ENCODE measurements at places on chromosomes 7 and 10.

- no peak for DNase-seq
Measured at GRCh38 chr7:38934536-38934935, 25.5 kb upstream of the VPS41 start.

- peak; percentile 11 for DNase-seq
Measured at GRCh38 chr7:32217341-32218153, 147.3 kb upstream of the PDE1C start.

DNA sequence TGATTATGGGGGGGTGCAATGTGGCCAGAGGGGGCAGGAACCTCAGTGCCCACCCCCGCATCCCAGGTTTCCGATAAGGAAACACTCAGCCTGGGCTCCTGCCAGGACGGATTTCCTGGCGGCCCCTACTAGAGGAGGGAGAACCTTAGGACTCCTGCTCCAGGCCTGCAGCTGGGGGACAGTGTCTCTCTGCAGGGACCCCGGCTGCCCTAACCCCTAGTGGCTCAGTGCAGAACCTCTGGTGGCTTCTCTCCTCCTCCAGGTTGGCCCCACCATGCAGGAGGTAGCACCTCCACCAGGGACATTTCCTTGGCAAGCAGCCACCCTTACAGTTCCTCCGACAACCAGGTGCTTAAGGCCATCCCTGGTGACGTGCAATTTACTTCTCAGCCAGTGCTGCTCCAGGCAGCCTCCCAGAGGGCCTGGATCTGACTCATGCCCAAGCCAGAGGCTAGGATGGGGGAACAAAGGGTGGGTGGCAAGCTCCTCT lies 31.9 kb downstream of the SH2B2 start:
- no peak for DNase-seq

- no peak for DNase-seq
Measured at GRCh38 chr10:44513591-44513990, 128.7 kb upstream of the CXCL12 start.

DNA sequence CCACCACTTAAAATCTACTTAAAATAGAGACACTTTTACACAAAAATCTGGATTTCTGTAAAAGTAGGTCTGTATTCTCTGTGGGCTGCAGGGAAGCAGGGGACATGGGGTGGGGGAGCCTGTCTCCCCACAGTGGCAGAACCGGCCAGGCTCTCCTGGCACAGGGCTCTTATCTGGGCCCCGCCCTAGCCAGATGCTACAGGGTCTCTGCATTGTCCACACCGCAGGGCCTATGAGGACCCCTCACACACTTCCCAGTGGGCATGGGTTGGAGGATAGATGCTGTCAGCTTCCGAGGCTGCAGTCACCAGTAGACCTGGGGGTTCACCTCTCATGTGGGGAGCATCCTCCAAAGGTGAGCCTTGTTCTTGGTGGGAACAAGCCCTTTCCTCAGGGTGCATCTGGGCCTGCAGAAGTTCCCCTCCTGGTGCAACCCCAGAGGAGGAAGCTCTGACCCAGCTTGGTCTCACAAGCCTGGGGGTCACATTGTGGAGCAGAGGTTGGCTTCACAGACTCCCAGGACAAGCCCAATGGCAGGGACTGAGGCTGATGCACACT lies 15.4 kb upstream of the MYL7 start:
- no peak for DNase-seq

DNA sequence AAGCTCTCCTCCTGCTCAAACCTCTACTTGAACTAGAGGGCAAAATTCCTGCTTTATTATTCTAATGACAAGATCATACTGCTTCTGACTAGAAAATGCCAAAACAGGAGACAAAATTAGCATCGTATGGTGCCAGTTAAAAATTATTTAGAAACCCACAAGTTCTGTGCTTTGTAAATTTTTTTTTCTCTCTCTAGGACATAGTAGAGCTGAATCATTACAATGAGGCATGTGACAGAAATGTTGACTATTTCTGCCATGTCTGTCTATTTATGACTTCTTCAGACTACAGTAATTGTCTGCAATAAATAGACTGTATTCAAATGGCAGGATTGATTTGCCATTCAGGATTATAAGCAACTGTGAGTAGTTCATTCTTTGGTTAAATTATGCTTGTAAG lies 335.8 kb downstream of the PRPF18 start:
- DNase-seq, result no peak

- DNase-seq, result no peak
Measured at GRCh38 chr10:16941870-16942269, 124.6 kb upstream of the RSU1 start.

- DNase-seq, result no peak
Measured at GRCh38 chr10:88076027-88076880, 212.8 kb downstream of the PTEN start.

DNA sequence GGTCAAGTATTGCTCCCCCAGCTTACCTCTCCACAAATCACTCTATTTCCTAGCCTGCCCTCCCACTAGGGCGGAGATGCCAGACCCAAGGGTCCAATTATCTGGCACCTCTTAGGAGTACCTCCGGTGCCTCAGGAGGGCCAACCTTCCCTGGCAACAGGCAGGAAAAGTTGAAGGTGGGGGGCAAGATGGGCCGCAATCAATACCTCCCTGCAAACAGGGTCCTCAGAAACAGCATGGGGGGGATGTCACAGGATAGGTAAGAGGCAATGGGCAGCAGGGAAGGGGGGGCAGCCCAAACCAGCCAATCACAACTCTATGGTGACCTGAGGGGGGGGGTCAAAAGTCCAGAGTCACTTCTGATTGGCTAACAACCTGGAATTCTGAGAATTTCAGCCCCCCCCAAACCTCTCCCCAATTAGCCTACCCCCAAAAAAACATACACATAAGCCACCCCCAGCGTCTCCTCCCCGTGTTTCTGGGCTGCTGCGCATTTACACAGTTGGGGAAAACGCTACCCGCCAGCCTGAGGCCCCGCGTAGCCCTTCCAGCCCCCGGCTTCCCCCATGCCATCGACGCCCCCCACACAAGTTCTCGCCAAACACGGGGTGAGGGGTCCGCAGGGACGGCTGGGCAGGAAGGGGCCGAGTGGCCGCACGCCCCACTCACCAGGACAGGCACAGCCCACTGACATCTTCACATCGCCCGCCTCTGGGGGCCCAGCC lies 589 bp downstream of the LDB1 start:
- peak; percentile 49 for DNase-seq

DNA sequence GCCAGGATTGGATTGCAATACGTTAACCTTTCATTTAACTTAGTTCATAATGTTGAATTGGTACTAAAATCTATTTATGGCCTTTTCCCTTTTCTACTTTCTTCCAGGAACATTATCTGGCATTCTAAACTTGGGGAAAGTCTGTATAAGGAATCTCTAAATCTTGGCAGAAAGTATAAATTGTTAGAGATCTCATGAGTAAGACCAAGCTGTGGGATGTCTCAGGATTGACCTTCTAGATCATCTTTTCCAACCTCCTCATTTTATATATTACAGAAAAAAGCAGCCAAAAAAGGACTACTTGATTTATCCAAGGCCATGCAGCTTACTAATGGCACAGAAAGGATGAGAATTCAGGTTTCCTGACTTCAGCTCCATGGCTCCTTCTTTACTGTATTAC lies 598.3 kb downstream of the INHBA start:
- no peak for DNase-seq

DNA sequence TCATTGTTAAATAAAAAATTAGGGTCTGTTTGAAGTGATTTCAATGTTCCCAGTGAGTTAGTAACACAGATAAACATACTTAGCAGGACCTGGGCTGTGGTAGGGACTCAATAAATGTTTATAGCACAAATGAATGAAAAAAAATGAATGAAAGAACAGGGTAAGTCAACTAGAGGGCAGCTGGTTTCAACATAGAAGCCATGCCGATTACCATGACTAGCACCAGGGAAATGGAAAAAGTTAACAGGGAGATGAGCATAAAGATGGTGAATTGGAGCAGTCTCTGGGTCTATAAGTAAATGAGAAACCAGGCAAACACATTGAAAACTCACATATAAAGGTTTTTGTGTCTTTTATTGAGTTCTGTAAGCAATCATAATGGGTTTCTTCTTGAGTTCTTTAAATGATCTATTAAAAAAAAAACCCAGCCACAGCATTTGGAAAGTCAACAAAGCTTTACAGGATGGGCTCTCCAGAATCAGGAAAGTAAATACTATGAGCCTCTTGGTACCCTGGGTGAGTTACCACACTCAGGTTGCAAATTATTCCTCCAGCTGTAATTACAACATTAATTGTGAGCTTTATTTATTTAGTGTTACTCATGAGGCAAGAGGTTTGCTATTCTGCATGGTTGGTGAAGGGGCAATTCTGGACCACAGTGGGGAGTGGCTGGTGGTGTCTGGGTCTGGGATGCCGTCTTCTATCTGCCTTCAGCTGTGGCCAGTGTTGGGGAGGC lies 46.1 kb upstream of the MTPN start:
- no peak for DNase-seq

GRCh38 chr7:151626422-151627115 lies 106.9 kb upstream of the RHEB start:
- DNase-seq, result peak; percentile 16

DNA sequence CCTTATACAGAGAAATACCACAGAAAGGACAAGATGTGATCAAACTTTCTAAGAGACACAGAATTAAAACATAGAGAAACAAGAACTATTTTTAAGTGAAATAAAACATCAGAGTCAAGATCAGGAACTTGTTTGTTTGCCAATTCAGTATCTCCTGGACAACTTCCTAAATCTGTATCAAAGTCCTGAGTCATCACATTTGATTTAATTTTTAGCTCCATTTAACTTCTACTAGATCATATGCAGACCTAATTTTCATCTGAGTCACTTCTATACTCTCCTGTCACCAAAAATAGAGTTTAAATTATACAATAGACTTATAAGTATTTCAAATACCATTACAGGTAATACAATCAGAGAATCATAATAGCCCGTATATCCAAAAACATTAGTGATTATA lies 268.1 kb downstream of the PRKG1 start:
- DNase-seq, result no peak

GRCh38 chr7:92359801-92360200 lies 87.5 kb upstream of the GATAD1 start:
- DNase-seq, result no peak

- peak; percentile 89 for DNase-seq
Measured at GRCh38 chr7:100603726-100604027, 1.5 kb downstream of the PCOLCE start.

DNA sequence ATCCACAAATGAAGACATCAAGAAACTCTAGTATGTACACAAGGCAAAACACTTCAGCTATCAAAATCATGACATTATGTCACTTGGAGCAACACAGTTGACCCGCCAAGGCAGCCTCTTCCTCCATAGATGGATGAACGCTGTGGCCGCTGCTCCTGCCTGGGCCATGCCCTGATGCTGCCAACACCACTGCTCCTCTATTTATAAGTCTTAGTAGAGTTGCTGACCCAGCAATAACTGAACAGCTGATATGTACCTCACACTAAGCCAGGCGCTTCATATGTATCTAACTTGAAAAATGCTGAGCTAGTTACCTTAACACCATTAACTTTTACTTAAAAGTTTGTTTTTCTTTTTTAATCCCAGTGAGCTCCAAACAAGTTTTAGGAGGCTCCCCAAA lies 131.9 kb downstream of the LYZL1 start:
- no peak for DNase-seq

DNA sequence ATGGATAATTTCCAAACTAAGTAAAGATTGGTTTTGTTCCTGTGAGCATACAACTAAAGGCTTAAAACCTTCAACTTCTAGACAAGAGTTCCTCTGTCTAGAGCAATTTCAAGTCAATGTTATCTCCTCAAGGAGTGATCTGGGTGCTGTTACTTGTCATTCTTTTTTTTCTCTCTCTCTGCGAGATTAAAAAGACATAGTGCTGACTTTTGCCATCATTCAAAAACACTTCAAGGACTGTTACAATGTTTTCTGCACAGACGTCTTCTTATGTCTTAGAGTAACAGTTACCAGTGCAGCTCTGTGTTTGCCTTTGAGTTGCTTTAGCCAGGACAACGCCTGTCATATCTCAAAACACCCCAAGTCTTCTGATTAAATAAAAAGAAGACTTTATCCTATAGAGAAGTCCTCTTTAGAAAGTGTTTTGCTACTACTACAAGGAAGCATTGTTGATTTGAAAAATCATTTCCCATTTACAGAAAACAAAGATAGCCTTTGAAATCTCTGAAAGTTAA lies 263.5 kb upstream of the FERD3L start:
- no peak for DNase-seq

- peak; percentile 71 for DNase-seq
Measured at GRCh38 chr10:30645340-30645827, 15.8 kb upstream of the LYZL2 start.

GRCh38 chr7:93117852-93118530 lies at the start of gene SAMD9:
Gene SAMD9, minus strand, starts transcription at chr7:93117979. Its CDS starts 11,882 bp downstream, at chr7:93106097.
- peak; percentile 9 for DNase-seq

- no peak for DNase-seq
Measured at GRCh38 chr10:5619362-5620211, 46.8 kb downstream of the ASB13 start.

GRCh38 chr7:70647801-70648498 lies 484.0 kb upstream of the GALNT17 start:
- no peak for DNase-seq

- DNase-seq, result no peak
Measured at GRCh38 chr7:105187302-105188169, 173.5 kb downstream of the KMT2E start.

GRCh38 chr7:24192053-24192452 lies 91.9 kb upstream of the NPY start:
- no peak for DNase-seq

DNA sequence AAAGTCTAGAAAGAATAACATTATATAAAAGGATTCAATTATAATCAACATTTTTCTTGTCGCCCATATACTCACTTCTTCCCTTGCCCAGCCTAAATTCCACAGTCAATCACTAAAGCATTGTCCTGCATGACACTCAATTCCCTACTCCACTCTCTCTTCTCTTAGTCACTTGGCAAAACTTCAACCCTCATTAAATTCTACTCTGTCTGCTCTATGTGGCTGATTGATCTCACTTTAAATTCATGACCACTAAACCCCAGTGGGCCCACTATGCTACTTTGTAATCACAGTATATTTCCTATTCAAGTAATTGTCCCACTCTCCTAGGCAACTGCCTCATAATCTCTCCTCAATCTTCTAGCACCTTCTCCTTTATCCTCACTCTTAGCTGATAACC lies 54.1 kb downstream of the MTERF1 start:
- no peak for DNase-seq

GRCh38 chr7:71854546-71855397 lies 557.4 kb downstream of the CALN1 start:
- no peak for DNase-seq

DNA sequence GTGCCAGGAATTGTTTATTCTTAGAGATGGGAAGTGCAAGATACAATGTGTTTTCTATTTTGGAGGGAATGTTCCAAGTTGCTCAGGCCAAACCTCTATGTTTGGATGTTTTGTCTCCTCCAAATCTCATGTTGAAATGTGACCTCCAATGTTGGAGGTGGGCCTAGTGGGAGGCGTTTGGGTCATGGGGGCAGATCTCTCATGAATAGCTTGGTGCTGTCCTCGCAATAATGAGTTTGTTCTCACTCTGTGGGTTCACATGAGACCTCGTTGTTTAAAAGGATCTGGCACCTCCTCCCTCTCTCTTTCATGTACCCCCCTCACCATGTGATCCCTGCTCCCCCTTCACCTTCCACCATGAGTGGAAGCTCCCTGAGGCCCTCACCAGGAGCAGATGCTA lies 8.3 kb upstream of the GDF10 start:
- no peak for DNase-seq

- DNase-seq, result no peak
Measured at GRCh38 chr10:125995726-125996304, 99.5 kb downstream of the FANK1 start.

- DNase-seq, result no peak
Measured at GRCh38 chr7:110774071-110774470, 316.9 kb upstream of the LRRN3 start.
